ENCODE measurements at places on chromosomes 13 and 19.
A peak's percentile ranks its signal among the peaks of the same experiment; 100 is the strongest.

GRCh38 chr13:52925775-52926285, 77.4 kb upstream of the PCDH8 start:
- no peak for DNase-seq

DNA sequence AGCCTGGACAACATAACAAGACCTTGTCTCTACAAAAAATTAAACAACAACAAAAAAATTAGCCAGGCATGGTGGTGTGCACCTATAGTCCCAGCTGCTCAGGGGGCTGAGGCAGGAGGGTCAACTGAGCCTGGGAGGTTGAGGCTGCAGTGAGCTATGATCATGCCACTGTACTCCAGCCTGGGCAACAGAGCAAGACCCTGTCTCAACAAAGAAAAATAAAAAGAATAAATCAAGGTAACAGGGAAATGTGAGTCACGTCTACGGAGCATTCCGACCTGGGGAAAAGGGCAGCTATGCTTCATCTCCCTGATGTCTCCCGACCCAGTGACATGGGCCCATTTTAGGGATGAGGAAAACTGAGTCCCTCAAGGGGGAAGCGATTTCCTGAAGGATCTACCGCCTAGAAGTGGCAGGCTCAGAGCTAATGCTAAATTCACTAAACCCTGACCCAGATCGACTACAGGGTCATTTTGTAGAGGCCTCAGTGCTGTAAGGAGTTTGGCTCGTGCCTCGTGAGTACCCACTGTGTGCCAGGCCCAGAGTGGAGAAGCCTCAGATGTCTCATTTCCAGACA, 19.5 kb downstream of the PTPRS start:
- no peak for DNase-seq

GRCh38 chr13:27261396-27261795, 9.2 kb upstream of the RASL11A start:
- DNase-seq: no peak

DNA sequence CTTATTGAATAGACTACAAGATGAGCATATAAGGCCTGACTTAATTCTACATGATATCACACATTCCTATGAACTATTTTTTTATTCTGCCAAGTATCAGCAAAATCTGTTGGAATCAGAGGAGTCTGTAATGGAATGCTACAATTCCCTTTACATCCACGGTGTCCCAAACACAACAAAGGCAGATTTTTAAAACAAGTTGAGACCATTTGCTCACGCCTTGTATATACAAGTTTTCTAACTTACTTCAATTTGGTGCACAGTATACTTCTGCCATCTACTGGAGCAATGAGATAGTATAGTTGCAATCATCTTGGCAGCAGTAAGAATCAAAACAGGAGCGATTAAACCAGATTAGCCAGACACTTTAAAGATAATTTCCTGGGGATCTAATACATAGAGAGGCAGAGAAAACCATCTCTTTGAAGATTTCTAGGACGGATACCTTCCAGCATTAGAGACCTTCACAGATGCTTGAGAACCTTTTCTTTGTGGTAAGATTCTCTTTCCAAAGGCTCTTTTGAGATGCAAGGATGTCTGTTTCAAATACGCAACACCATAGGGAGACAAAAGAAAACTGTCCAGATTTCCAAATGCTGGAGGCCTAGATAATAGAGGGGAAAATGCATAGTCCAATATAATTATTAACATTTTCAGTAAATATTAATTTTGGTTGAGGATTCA, 302.0 kb upstream of the MIR17HG start:
- DNase-seq: no peak

DNA sequence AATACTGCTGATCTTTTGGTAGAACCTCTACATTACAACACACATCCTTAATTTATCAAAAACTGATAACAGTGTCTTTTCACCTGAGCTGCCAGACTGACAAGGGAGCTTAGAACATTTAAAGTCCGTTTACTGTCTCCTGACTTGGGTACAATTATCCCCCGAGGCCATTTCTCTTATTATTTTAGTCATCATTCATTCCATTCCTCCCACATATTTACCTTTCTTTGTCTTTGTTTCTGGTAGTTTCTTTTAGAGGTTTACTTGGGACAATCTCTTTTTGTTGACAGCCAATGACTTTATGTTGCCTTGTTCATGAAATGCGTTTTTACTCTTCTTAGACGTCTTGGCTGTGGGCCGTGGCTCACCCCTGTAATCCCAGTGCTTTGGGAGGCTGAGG, 186.9 kb downstream of the PCCA start:
- DNase-seq: no peak

DNA sequence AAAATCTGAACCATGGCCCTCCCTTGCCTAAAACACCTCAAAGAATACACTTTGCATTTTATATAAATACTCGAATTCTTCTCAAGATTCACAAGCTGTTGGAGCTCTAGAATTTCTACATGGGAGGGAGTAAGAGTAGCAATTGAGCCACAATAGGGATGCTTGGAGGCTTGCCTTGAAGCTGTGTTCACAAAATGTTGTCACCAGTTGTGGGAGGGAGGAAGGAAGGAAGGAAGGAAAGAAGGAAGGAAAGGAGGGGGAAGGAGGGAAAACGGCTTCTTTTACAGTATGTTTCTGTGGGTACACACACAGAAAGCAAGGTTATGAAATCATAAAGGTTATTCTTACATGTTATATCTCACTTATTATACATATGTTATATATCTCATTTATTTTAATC, 128.6 kb upstream of the PEG3 start:
- DNase-seq: no peak

DNA sequence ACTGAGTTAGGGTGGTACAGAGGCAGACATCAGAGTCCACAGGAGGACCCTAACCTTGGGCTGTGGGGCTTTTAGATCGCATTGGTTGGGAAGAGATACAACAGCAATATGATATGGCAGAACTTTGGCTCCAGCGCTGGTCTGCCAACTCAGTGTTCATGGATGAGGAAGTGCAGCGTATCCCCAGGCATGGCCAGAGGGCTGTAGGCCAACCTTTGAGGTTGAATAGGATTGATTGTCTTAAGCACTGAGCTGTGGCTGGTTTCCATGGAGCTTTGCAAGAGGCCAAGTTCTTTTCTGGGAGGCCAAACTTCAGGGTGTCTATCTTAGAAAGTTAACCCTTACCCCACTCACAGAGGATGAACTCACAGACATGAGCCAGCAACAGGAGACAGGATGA, 144.1 kb upstream of the TMTC4 start:
- no peak for DNase-seq

DNA sequence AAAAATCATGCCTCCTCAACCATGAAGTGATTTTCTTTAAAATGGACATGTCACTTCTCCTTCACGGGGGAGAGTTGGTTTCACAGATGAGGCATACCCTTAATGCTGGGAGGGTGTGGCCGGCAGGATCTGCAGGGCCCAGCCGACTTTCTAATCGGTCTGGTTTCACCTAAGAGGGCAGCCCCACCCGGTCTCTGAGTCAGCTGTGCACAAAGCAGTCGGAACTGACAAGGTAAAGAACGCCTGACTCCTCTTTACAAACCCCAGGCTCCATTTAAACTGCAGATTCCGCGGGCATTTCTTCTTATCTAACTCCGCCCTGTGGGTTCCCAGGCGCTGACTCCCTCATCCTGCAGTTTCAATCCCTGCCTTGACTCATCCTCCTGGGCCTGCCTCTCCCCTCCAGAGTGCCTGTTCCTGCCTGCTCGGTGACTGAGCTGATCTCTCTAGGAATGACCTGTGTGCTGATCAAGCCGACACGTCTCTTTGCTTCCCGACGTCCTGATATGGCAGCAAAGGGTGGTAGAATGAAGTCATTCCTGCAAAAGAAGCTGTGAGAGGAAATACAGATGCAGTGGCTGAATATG, 63.4 kb downstream of the EFNB2 start:
- DNase-seq: peak; percentile 58

- DNase-seq: no peak
Measured at GRCh38 chr13:99969453-99969918, 2.1 kb downstream of the ZIC5 start.

DNA sequence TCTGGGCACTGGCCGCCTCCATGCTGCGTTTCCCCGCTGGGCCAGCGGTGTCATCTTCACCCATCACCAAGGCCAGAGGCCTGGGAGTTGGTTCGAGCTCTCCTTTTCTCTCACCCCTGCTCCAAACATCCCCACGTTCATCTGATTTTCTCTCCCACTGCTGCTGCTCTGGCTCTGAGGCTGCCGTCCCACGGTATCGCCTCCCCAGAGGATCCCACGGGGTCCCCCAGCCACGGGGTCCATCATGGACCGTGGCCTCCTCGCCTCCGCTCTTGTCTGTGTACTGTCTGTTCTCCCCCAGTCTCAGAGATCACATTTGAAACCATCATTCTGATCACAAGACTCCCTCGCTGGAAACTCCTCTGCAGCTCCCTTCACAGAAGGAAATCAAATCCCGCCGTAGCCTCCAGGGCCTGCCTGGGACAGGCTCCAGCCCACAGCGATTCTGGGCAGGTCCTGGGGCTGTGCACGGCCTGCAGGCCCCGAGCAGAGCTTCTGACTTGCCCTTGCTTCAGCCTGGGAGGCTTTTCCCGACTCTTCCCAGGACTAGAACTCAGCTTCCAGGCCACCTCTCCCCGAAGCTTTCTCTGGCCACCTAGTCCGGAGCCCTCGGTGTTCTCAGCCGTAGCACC, 64.2 kb downstream of the SOX1 start:
- no peak for DNase-seq

GRCh38 chr13:25064396-25064795, 31.5 kb upstream of the PABPC3 start:
- DNase-seq: no peak

- DNase-seq: no peak
Measured at GRCh38 chr13:105008604-105009003, 1526.9 kb downstream of the EFNB2 start.

- DNase-seq: no peak
Measured at GRCh38 chr13:112457081-112457480, 80.9 kb downstream of the SPACA7 start.

- no peak for DNase-seq
Measured at GRCh38 chr13:49315036-49315565, 67.4 kb downstream of the CDADC1 start.

- no peak for DNase-seq
Measured at GRCh38 chr13:110407021-110407420, 99.9 kb downstream of the COL4A2 start.

DNA sequence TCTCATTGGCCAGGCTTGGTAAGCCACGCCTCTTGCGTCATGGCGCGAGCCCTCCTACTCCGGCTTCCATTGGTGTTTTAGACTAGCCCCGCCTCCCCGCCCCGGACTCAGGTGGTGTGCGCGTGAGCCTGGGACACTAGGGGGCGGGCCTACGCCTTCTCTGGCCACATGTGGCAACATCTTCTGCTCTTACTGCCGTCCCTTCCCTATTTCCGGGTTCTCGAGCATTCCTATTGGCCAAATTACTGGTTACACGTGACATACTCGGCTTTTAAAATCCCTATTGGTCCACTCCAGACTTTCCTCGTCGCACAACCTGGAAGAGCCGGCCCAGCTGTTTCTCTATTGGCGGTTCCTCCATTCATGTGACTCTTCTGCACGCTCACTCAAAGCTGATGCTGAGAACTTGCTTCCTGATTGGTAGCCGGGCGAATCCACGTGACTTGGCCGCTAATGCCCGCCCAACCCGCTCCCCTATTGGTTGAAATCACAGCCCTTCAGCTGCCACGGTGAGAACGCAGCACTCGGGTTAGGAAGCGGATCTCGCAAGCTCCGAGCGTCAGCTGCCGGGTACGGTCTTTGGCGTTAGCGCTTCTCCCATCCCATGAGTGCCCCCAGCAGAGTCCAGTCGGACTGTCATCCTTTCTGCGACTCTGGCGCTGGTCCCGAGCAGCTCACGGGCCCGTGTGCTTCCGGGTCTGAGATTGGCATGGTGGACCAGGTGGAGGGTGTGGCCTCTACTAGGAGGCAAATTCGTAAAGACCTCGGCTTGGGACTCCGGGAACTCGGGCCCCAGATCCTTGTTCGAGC, at the start of gene BLOC1S3:
TSS of gene BLOC1S3 (plus strand) at position 523 of the 810 bp plus-strand sequence. CDS start 513 bp downstream, outside the sequence.
- DNase-seq: peak; percentile 100

DNA sequence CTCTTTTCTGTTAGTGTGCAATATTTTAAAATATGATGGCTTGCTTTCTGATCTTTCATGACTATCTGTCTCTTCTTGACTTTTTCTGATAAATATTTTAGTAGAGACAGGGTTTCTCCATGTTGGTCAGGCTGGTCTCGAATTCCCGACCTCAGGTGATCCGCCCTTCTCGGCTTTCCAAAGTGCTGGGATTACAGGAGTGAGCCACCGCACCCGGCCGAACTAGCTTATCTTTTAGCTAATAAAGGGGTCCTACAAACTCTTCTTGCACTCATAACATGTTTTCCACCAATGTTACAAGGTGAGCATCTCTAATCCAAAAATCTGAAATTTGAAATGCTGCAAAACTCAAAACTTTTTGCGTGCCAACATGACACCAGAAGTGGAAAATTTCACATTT, 535.2 kb upstream of the PCDH20 start:
- DNase-seq: no peak

DNA sequence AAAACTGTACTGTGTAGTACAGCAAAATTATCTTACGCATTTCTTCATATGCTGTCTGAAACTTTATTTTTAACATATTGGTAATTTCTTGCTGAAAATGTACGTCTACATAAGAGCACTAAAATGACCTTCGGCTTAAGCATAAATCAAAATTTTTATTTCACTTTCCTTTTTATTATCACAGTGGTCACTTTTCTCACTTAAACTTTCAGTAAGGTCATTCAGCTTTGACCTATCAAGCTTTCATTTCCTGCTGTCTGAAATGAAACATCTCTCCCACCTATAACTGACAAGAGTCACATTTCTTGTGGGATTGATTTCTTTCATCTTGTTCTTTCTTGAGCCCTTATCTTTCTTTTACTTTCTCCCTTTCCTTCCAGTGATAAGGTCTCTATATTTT, 2212.7 kb upstream of the PCDH20 start:
- DNase-seq: no peak

GRCh38 chr19:45498411-45499195, at the start of gene PPM1N:
PPM1N (plus strand) TSS chr19:45498443; CDS start chr19:45498473, 30 bp downstream.
- no peak for DNase-seq

DNA sequence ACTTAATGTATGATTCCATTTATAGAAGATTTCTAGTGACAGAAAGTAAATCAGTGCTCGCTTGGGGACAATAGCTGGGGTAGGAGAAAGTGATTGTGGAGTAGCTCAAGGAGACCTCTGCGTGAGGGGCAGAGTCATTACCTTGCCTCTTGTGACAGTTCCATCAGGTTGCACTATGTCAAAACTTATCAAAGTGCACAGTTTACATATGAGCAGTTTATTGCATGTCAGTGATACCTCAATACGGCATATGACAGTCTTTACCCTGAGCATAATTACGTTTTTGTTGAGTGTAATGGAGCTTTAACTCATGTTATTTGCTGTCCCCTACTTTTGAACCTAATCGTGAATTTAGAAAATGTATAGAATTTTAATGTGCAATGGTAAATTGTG, 15.0 kb downstream of the ARHGEF7 start:
- no peak for DNase-seq

GRCh38 chr19:15149737-15150136, 42.5 kb downstream of the SYDE1 start:
- no peak for DNase-seq

DNA sequence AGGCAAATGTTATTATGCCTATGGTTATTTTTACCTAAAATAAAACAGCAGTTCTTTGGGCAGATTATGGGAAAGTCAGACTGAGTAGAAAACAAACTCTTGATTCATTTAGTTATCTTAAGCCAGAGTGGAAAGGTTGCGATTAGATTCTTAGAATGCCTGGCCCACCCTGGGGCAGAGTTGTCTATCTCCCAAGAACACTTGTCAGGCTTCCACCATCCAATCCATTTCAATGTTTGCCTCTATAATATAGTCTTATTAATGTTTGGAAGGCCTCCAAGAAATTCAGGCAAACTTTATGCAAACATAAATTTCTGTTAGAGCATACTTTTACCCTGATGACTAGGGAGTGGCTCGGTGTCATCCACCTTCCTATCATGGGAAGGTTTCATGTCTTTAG, 207.0 kb downstream of the SLITRK6 start:
- no peak for DNase-seq

- no peak for DNase-seq
Measured at GRCh38 chr13:109151255-109151654, 521.8 kb downstream of the MYO16 start.

Data from HS-27A (cell line).